ENCODE measurements at places on chromosomes 7 and 10. TPM values are rescaled to one million over a fixed set of nuclear protein-coding genes. Genes with fewer than 3 reads are reported as not detected.

DNA sequence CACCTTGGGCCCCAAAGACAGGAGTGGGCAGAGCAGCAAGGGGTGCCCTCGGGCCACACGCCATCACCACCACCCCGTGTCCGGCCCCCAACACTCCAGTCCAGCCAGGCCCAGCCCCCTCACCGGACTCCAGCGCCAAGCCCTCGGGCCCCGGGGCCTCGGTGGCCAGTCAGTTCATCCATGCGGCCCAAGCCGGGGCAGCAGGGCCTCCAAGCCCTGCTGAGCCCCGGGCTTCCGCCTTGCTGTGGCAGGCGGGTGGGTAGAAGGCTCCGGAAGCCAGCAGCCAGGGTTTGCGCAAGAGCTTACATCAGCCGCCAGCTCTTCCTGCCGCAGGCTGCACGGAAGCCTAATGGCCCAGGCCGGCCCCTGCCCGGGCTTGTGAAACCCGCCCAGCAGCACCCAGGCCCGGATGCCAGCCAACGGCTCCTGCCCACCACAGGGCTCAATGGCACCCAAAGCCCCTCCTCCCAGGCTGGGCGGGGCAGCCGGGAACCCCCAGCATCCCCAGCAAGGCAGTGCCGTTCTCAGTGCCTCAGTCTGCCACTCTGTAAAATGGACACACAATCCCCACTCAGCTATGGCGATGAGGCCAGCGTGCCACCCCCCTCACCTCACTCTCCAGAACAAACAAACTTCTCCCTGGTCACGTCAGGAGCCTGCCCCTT lies 26.5 kb downstream of the TNRC18 start:
- no peaks in the 10 kb centered on the region for H3K27me3 ChIP-seq
- H3K4me1 ChIP-seq, result no peaks in the 10 kb centered on the region
- H3K36me3 ChIP-seq, result peaks cover 21% of the 10 kb centered on the region
- peak overlapping the region; percentile 75 for H3K27ac ChIP-seq

GRCh38 chr10:111261081-111261615 lies 184.3 kb downstream of the ADRA2A start:
- H3K36me3 ChIP-seq, result no peaks in the 10 kb centered on the region
- H3K27me3 ChIP-seq, result no peaks in the 10 kb centered on the region
- no peak for DNase-seq
- no peak overlapping the region for H3K27ac ChIP-seq

- no peak overlapping the region for H3K4me3 ChIP-seq
- H3K36me3 ChIP-seq, result no peaks in the 10 kb centered on the region
These were observed 39.2 kb downstream of the EEPD1 start for GRCh38 chr7:36192053-36192824.

DNA sequence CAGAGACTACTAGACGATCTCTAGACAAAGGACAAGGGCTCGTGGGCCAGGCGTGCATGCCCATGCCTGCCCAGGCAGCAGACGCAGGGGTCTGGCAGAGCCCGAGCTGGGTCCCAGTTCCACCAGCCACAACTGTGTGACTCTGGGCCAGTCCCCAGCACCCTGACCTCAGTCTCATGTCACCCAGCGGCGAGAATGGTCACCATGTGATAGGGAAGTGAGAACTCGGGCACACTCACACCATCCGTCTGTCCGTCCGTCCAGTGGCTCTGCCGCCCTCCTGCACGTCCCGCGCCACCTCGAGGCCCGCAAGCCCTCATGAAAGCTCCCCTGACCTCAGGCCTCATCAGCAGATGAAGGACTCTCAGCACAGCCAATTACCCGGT lies 280.0 kb downstream of the ELFN1 start:
- H3K27ac ChIP-seq, result no peak overlapping the region
- no peak overlapping the region for H3K4me3 ChIP-seq
- no peaks in the 10 kb centered on the region for H3K36me3 ChIP-seq
- peaks cover 10% of the 10 kb centered on the region for H3K4me1 ChIP-seq

GRCh38 chr7:22872096-22872807 lies 49.6 kb upstream of the TOMM7 start:
- H3K4me1 ChIP-seq, result no peaks in the 10 kb centered on the region
- no peak for DNase-seq
- H3K27ac ChIP-seq, result no peak overlapping the region
- peaks cover 4% of the 10 kb centered on the region for H3K36me3 ChIP-seq

- peaks cover 7% of the 10 kb centered on the region for H3K36me3 ChIP-seq
- H3K27ac ChIP-seq, result no peak overlapping the region
- H3K27me3 ChIP-seq, result no peaks in the 10 kb centered on the region
- H3K4me1 ChIP-seq, result no peaks in the 10 kb centered on the region
These were observed 34.5 kb upstream of the CYP26C1 start for GRCh38 chr10:93026072-93026471.

- no peak for DNase-seq
- H3K4me1 ChIP-seq, result no peaks in the 10 kb centered on the region
- no peaks in the 10 kb centered on the region for H3K36me3 ChIP-seq
These were observed 402.3 kb upstream of the PCDH15 start for GRCh38 chr10:55203319-55203718.

GRCh38 chr10:108422286-108422685 lies 1257.8 kb upstream of the SORCS1 start:
- H3K27me3 ChIP-seq, result no peaks in the 10 kb centered on the region
- DNase-seq, result no peak
- H3K36me3 ChIP-seq, result no peaks in the 10 kb centered on the region
- H3K4me1 ChIP-seq, result no peaks in the 10 kb centered on the region
- H3K27ac ChIP-seq, result no peak overlapping the region
- H3K4me3 ChIP-seq, result no peak overlapping the region

DNA sequence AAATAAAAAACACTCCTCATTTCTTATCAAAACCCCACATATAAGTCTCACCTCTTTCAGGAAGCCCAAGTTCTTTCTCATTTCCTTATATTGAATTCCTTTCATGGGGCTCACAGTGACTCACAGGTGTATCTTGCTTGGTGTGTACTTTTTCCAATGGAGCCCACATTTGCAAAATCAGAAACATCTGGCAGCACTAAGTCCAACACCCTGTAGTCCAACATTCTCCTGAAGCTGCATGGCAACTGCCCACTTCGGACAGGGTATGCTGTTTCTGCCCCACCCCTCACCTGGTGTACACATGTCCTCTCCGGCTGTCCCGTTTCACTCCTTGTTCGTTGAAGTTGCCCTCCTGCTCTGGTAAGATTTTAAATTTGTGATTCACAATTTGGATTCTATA lies 544.1 kb downstream of the SORCS3 start:
- no peak overlapping the region for H3K4me3 ChIP-seq
- H3K27ac ChIP-seq, result no peak overlapping the region
- no peaks in the 10 kb centered on the region for H3K36me3 ChIP-seq
- H3K4me1 ChIP-seq, result no peaks in the 10 kb centered on the region
- H3K27me3 ChIP-seq, result no peaks in the 10 kb centered on the region

DNA sequence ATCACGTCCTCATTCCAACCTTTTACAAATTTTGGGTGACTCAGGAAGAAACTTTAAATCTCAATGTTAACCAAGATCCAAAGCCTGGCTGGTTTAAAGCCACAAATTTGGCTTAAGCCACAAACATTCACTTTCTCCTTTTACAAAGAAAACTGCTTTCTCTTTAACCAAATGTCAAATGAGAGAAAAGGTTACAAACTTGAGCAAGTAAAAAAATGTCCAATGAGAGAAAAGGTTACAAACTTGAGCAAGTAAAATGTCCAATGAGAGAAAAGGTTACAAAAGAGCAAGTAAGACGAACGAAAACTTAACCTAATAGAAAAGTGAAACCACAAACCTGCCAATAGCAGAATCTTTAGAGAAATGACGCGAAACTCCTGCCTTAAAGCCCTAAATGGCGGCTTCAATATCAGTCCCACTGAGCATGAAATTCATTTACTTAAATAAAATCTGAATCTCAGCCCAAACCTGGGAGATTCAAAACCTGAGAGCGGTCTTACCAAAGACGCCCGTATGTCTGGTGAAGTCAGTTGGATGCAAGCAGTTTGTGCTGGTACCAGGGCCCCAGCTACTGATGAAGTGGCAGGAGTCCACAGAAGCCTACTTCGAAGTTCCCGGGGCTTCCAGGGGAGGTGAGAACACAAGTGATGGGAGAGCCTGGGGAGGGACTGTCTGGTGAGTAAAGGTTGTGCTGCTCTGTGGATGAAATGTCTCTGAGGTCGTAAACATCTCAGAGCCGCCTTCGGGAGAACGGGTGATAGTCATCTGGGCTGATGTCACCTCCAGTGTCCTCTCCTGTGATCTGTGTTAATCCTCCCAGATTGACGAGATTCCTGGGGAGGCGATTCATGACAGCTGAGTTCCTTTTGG lies 74.6 kb downstream of the PAXIP1 start:
- DNase-seq, result peak; percentile 63
- peak overlapping the region; percentile 63 for H3K4me3 ChIP-seq
- H3K27ac ChIP-seq, result peak overlapping the region; percentile 87
- H3K4me1 ChIP-seq, result no peaks in the 10 kb centered on the region

- no peak overlapping the region for H3K27ac ChIP-seq
- H3K4me1 ChIP-seq, result peaks cover 38% of the 10 kb centered on the region
- peak; percentile 82 for DNase-seq
- no peaks in the 10 kb centered on the region for H3K27me3 ChIP-seq
These were observed 35.0 kb downstream of the SH3PXD2A start for GRCh38 chr10:103820101-103821062.

- H3K4me3 ChIP-seq, result no peak overlapping the region
- H3K36me3 ChIP-seq, result no peaks in the 10 kb centered on the region
- no peak overlapping the region for H3K27ac ChIP-seq
- no peaks in the 10 kb centered on the region for H3K27me3 ChIP-seq
- no peak for DNase-seq
These were observed 17.4 kb downstream of the SNX8 start for GRCh38 chr7:2296832-2297231.

DNA sequence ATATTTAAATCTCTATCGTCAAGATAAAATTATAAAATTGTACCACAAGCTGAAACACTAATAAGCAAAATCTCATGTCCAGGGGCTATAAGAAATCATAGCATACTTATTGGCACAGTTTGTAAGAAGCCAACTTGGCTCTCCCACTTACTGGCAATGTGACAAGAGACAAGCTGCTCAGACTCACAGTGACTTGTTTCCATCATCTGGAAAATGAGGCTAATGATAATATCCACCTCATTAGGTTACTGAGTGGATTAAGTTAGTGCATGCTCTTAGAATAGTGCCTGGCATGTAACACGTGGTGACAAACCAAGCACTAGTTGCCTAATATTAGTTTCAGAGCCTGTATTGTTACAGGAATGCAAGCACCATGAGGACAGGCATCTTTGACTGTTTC lies 234.4 kb downstream of the GLI3 start:
- H3K27ac ChIP-seq, result no peak overlapping the region
- no peak for DNase-seq
- no peaks in the 10 kb centered on the region for H3K4me1 ChIP-seq
- no peak overlapping the region for H3K4me3 ChIP-seq
- H3K36me3 ChIP-seq, result no peaks in the 10 kb centered on the region
- no peaks in the 10 kb centered on the region for H3K27me3 ChIP-seq

DNA sequence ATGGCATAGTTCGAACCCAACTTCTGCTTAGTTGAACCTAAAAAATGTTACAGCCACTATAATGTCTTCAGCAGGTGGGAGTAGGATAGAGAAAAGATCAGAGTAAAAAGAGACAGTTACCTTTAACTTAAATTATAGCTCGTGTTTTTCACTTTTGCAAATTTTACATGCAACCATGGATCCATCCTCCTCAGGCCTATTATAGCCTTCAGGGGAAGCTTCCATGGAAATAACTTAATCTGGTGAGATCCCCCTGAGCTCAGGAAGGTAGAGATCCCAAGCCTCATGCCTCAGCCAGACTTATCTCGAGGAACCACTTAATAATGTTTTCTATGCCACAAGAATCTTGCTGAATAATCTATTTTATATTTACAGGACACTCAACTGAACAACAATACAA lies 159.4 kb upstream of the FAM3C start:
- H3K4me3 ChIP-seq, result no peak overlapping the region
- no peak for DNase-seq
- no peaks in the 10 kb centered on the region for H3K27me3 ChIP-seq
- no peaks in the 10 kb centered on the region for H3K36me3 ChIP-seq
- no peaks in the 10 kb centered on the region for H3K4me1 ChIP-seq

DNA sequence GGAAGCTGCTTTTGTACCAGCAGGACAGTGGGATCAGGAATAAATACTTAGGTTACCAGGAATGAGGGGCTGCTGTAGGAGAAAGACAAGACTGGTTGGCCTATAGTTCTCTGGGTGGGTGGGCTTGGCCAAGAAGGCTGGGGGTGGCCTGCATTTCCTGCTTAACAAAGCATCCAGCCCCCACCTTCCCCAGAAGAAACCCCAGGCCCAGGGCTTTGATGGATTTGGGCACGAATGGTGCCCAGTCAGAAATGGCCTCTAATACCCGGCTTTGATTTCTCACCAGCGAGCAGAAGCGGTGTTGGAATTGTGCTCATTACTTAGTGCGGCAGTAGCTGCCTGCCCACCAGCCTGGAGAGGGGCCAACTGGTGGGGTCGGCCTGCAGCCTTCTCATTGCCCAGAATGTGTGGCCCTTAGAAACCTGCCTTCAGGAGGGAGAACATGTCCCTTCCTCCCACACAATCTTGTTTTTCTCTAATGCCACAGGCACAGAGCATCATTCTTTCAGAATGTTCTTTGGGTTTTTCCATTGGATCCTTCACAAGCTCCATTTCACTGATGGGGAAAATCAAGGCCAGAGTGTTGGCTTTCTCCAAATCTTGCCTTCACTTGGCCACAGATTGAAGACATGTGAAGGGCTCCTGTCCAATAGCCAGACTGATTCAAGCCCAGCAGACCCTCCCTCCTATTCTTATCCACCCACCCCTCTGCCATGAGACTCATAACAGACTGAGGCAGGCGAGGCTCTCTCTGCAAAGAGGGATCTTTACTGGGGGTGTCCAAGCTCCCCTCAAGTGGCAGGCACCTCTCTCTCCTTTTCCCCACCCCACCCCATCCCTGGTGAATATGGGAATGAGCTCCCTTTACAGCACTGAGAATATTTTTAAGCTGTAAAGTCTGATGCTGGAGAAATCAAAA lies 2.5 kb downstream of the UNC5B start:
- H3K27me3 ChIP-seq, result no peaks in the 10 kb centered on the region
- H3K4me3 ChIP-seq, result no peak overlapping the region
- H3K4me1 ChIP-seq, result no peaks in the 10 kb centered on the region
- no peak overlapping the region for H3K27ac ChIP-seq

GRCh38 chr10:48363617-48364355 lies 57.3 kb downstream of the MAPK8 start:
- no peak for DNase-seq
- H3K27me3 ChIP-seq, result no peaks in the 10 kb centered on the region
- H3K4me1 ChIP-seq, result no peaks in the 10 kb centered on the region
- no peaks in the 10 kb centered on the region for H3K36me3 ChIP-seq

DNA sequence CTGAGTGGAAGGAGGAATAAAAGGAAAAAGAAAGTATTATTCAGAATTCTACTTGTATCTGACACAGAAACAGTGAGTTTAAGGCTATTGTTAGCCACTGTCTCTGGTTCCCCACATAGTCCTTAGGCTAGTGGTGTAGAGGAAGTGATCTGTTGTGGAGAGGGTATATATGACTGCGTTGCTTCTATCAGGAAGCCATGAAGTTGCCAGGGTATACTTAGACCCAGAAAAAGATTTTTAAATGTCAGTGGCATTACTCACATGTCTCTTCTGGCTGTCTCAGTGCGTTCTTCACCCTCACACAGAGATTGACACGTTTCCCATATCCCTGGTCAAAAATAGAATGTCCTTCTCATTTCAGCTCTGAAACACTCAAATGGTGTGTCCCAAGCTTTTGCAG lies 72.7 kb downstream of the SEM1 start:
- H3K4me3 ChIP-seq, result no peak overlapping the region
- H3K4me1 ChIP-seq, result no peaks in the 10 kb centered on the region
- H3K36me3 ChIP-seq, result no peaks in the 10 kb centered on the region
- peak overlapping the region; percentile 15 for H3K27ac ChIP-seq

Gene TRIM50
- total RNA-seq, result not detected

Gene FOXI2
- not detected for total RNA-seq

Gene PTPRN2
- total RNA-seq, result 2.6 TPM
